ENCODE measurements at places on chromosomes 6 and 20.
A peak's percentile ranks its signal among the peaks of the same experiment; 100 is the strongest.

GRCh38 chr6:18367371-18367770, 19.8 kb upstream of the RNF144B start:
- DNase-seq, result no peak
- peaks cover 2% of the 10 kb centered on the region for H3K27me3 ChIP-seq
- no peak overlapping the region for H3K4me3 ChIP-seq

DNA sequence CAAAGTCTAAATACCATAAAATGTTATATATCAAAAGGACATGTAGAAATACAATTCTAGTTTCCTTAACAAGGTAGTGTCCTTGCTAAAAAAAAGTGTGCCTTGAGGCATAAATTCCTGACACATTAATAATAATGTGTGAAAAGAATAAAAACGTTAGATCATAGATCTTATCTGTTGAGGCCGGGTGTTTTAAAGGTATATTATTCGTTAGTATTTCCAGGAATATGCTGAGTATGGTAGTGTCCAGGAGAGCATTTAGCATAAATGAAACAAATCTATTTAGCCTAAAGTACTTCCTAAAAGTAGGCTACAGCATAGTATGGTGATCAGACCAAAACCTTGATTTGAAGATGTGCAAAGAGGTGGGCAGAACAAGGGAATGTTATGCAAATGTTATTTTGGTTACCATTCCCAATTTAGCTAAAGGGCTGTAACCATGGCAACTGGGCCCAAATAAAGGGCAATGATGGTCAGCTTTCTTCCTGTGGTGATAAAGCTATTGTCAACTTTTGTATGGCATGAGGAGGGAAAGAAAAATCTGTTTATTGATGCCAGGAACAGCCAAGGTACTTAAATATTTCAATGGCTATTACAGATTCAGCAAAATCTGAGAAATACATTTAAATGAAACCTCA, 18.9 kb downstream of the MKKS start:
- no peak for DNase-seq
- no peak overlapping the region for H3K4me3 ChIP-seq
- H3K27me3 ChIP-seq, result no peaks in the 10 kb centered on the region
- H3K4me1 ChIP-seq, result peaks cover 12% of the 10 kb centered on the region
- no peak overlapping the region for H3K27ac ChIP-seq
- H3K36me3 ChIP-seq, result peaks cover 20% of the 10 kb centered on the region

DNA sequence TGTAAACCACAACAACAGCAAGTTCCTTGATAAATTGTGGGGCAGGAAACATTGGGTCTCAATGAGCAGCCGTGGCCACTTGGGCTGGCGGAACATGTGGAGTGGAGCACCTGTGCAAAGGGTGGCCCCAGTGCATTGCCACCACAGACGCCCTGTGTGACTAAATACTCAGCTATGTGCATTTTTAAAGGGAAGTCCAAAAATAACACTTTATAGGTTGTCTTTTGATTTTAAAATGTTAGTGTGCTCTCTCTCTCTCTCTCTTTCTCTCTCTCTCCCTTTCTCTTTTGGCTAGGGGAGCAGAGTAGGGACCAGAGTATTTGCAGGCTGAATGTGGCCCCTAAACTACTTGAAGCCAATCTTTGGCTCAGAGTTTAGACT, 236.3 kb downstream of the BCAS1 start:
- H3K27me3 ChIP-seq, result no peaks in the 10 kb centered on the region
- no peak overlapping the region for H3K27ac ChIP-seq
- H3K36me3 ChIP-seq, result no peaks in the 10 kb centered on the region
- H3K4me3 ChIP-seq, result no peak overlapping the region
- no peak for DNase-seq

- DNase-seq, result peak; percentile 33
- H3K4me3 ChIP-seq, result no peak overlapping the region
- H3K27ac ChIP-seq, result no peak overlapping the region
- peaks cover 68% of the 10 kb centered on the region for H3K27me3 ChIP-seq
- no peaks in the 10 kb centered on the region for H3K36me3 ChIP-seq
These were observed 85.2 kb upstream of the PHACTR3 start for GRCh38 chr20:59518881-59519706.

- DNase-seq, result no peak
- H3K4me1 ChIP-seq, result no peaks in the 10 kb centered on the region
These were observed 18.7 kb upstream of the SFT2D1 start for GRCh38 chr6:166361077-166361429.

- H3K27me3 ChIP-seq, result no peaks in the 10 kb centered on the region
- peaks cover 20% of the 10 kb centered on the region for H3K4me1 ChIP-seq
- no peak overlapping the region for H3K27ac ChIP-seq
- no peaks in the 10 kb centered on the region for H3K36me3 ChIP-seq
- no peak overlapping the region for H3K4me3 ChIP-seq
These were observed 163.8 kb downstream of the TMEM200A start for GRCh38 chr6:130529569-130530149.

- DNase-seq, result no peak
- peaks cover 8% of the 10 kb centered on the region for H3K27me3 ChIP-seq
- H3K36me3 ChIP-seq, result no peaks in the 10 kb centered on the region
- H3K4me1 ChIP-seq, result no peaks in the 10 kb centered on the region
- H3K27ac ChIP-seq, result no peak overlapping the region
These were observed 30.7 kb downstream of the TUBB2B start for GRCh38 chr6:3196770-3197169.

- H3K27ac ChIP-seq, result no peak overlapping the region
- no peaks in the 10 kb centered on the region for H3K27me3 ChIP-seq
- DNase-seq, result no peak
- H3K4me3 ChIP-seq, result no peak overlapping the region
- H3K36me3 ChIP-seq, result no peaks in the 10 kb centered on the region
These were observed 119.3 kb downstream of the PDE10A start for GRCh38 chr6:165543781-165544180.

GRCh38 chr6:8845690-8846089, 410.3 kb upstream of the SLC35B3 start:
- no peaks in the 10 kb centered on the region for H3K36me3 ChIP-seq
- no peak overlapping the region for H3K4me3 ChIP-seq
- no peak for DNase-seq
- H3K4me1 ChIP-seq, result no peaks in the 10 kb centered on the region

DNA sequence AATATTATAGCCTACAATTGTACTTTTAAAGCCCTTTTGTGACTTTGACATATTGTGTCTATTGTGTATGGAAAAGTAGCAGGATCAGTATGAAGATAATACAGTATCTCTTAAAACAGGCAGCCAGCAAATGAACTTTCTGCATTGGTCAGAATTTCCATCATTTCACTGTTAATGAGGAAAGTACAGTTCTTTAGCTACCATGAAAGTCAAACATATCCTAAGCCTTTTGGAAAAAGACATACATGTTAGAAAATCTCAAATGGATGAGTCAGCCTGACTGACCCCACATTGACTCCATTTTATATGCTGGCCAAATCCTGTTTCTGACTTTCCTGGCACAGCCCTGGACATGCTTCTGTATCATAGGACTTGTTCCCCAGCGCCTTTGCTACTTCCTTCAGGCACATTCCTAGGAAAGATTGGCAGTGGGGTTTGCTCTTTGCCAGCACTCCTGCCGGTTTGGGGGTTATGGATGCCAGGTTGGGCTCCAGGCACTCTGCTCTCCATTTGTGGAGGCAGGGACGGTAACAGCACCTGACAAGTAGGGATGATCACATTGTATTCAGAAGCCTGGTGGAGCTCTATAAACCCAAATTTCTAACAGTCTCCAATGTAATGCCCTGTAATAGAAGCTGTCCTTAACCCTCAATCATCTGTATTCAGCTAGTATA, 43.7 kb downstream of the TOP1 start:
- H3K4me1 ChIP-seq, result peaks cover 78% of the 10 kb centered on the region
- DNase-seq, result no peak
- no peak overlapping the region for H3K4me3 ChIP-seq
- H3K36me3 ChIP-seq, result peaks cover 34% of the 10 kb centered on the region
- H3K27ac ChIP-seq, result peak overlapping the region; percentile 82
- H3K27me3 ChIP-seq, result no peaks in the 10 kb centered on the region

- no peak overlapping the region for H3K4me3 ChIP-seq
- DNase-seq, result no peak
- H3K27ac ChIP-seq, result no peak overlapping the region
- H3K36me3 ChIP-seq, result no peaks in the 10 kb centered on the region
- H3K27me3 ChIP-seq, result peaks cover 4% of the 10 kb centered on the region
These were observed 11.2 kb upstream of the GPRC6A start for GRCh38 chr6:116840091-116840490.

- H3K27me3 ChIP-seq, result peaks cover 3% of the 10 kb centered on the region
- H3K4me3 ChIP-seq, result no peak overlapping the region
- H3K36me3 ChIP-seq, result no peaks in the 10 kb centered on the region
- no peak overlapping the region for H3K27ac ChIP-seq
- H3K4me1 ChIP-seq, result no peaks in the 10 kb centered on the region
- DNase-seq, result no peak
These were observed 16.7 kb downstream of the TIAM2 start for GRCh38 chr6:155011809-155012291.

- H3K27ac ChIP-seq, result peak within 1 kb of the TSS; percentile 95
- peaks cover 66% of the 10 kb centered on the region for H3K36me3 ChIP-seq
- H3K4me1 ChIP-seq, result peaks cover 39% of the 10 kb centered on the region
- no peaks in the 10 kb centered on the region for H3K27me3 ChIP-seq
- peak within 1 kb of the TSS; percentile 95 for H3K4me3 ChIP-seq
These were observed at the start of gene RPL10A for GRCh38 chr6:35468181-35468979. TSS of gene RPL10A (plus strand) at chr6:35468401. CDS start at chr6:35468435, 34 bp downstream.

DNA sequence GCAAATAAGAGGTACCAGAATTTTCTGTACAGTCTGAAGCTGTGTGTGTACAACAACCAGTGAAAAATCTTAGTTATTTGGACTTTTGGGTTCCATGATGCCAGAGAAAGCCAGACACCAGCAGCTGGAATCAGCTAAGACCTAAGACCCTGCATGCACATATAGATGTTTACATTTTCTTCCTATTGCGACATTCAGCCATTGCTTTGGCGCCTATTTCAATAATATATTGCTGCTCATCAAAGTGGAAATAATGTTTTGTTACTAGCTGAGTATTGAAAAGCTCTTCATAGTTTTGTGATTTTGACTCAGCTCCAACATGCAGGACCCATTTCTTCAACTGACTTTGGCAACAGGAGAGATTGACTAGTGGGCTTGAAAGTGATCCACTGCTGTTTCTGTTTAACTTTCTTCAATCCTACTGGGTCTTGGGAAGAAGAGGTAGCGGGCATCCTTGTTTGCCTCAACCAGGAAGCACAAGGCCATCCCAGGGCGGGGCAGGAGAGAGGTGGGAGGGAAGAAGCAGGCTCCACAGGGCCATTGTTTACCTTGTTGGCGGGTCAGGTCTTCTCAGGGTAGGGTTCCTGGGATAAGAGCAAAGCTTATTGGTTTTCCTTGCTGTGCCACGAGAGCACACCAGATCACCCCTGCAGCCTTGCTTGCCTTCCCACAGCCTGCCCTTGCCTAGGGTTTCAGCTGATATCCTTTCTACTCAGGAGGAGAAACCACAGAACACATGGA, 101.3 kb upstream of the ESR1 start:
- DNase-seq, result no peak
- no peak overlapping the region for H3K27ac ChIP-seq
- H3K4me3 ChIP-seq, result no peak overlapping the region
- peaks cover 3% of the 10 kb centered on the region for H3K36me3 ChIP-seq
- H3K27me3 ChIP-seq, result peaks cover 5% of the 10 kb centered on the region
- peaks cover 45% of the 10 kb centered on the region for H3K4me1 ChIP-seq

- H3K27ac ChIP-seq, result no peak overlapping the region
- H3K4me3 ChIP-seq, result no peak overlapping the region
- H3K27me3 ChIP-seq, result no peaks in the 10 kb centered on the region
- DNase-seq, result no peak
- H3K36me3 ChIP-seq, result peaks cover 2% of the 10 kb centered on the region
These were observed 11.2 kb upstream of the ZNF76 start for GRCh38 chr6:35248300-35248699.

- DNase-seq, result no peak
- H3K27ac ChIP-seq, result no peak overlapping the region
- no peak overlapping the region for H3K4me3 ChIP-seq
These were observed 111.6 kb upstream of the EDN1 start for GRCh38 chr6:12178521-12178920.

GRCh38 chr6:107712665-107713551, 111.2 kb downstream of the SCML4 start:
- H3K36me3 ChIP-seq, result peaks cover 2% of the 10 kb centered on the region
- H3K4me3 ChIP-seq, result peak overlapping the region; percentile 64
- no peaks in the 10 kb centered on the region for H3K27me3 ChIP-seq

GRCh38 chr6:127051571-127052260, 66.8 kb upstream of the RSPO3 start:
- no peaks in the 10 kb centered on the region for H3K36me3 ChIP-seq
- no peak for DNase-seq
- no peak overlapping the region for H3K4me3 ChIP-seq
- H3K27ac ChIP-seq, result no peak overlapping the region
- H3K27me3 ChIP-seq, result no peaks in the 10 kb centered on the region
- peaks cover 2% of the 10 kb centered on the region for H3K4me1 ChIP-seq

- H3K27ac ChIP-seq, result no peak overlapping the region
- no peak overlapping the region for H3K4me3 ChIP-seq
- no peaks in the 10 kb centered on the region for H3K4me1 ChIP-seq
- no peak for DNase-seq
These were observed 70.5 kb downstream of the MACROD2 start for GRCh38 chr20:14065774-14066173.

DNA sequence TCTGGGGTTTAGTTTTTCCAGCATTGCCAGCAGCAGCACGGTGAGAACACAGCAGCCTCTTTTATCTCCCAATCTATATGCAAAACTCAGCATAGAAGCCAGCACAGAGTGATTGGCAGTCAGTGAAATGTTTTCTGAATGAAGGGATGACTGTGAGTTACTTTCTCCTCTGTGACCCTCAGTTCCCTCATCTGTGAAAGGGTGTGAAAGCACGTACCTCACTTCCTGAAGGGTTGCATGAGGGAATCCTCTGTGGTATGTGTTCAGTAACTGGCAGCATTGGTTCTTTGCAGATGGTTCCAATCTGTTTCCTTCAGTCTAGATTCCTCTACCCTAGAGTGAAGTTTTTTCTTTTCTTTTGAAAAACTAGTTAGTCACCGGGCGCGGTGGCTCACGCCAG, 40.0 kb downstream of the EFCAB8 start:
- no peaks in the 10 kb centered on the region for H3K27me3 ChIP-seq
- no peak overlapping the region for H3K27ac ChIP-seq

- H3K4me1 ChIP-seq, result peaks cover 27% of the 10 kb centered on the region
These were observed 2.9 kb upstream of the HIVEP2 start for GRCh38 chr6:142947714-142948480.

GRCh38 chr6:31794294-31794865, 1.2 kb downstream of the VARS1 start:
- DNase-seq, result no peak
- H3K27ac ChIP-seq, result peak overlapping the region; percentile 83
- H3K4me1 ChIP-seq, result peaks cover 47% of the 10 kb centered on the region

- no peaks in the 10 kb centered on the region for H3K36me3 ChIP-seq
- H3K4me3 ChIP-seq, result no peak overlapping the region
- peaks cover 6% of the 10 kb centered on the region for H3K27me3 ChIP-seq
- no peak overlapping the region for H3K27ac ChIP-seq
- no peaks in the 10 kb centered on the region for H3K4me1 ChIP-seq
- DNase-seq, result no peak
These were observed 58.4 kb upstream of the RNF217 start for GRCh38 chr6:124903797-124904196.

DNA sequence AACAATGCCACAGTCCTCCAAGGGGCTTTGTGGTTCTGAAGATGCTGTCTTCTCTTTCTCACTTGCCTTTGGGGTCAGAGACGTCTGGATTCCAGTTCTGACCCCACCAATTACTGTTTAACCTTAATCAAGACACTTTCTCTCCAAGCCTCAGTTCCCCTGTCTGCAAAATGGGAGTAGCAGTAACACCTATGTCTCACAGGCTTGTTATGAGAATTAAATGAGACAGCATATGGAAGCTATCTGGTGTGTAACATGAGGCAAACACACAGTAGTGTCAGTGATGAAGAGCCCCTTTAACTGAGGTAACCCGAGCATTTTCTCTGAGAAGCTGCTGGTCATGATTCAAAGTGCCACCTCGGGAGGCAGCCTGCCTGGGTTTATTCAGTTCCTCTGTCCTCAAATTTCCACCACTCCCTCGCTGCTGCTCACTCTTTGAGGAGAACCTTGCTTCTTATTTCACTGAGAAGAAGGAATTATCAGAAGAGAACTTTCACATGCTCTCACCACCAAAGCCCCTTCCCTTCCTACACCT, 11.7 kb downstream of the PPIL1 start:
- peaks cover 50% of the 10 kb centered on the region for H3K36me3 ChIP-seq
- no peak for DNase-seq

Data from activated naive CD4-positive, alpha-beta T cell treated with anti-CD3 and anti-CD28 coated beads for 36 hours (primary cell).